ENCODE measurements at places on chromosomes 13 and 19.
A peak's percentile ranks its signal among the peaks of the same experiment; 100 is the strongest.

DNA sequence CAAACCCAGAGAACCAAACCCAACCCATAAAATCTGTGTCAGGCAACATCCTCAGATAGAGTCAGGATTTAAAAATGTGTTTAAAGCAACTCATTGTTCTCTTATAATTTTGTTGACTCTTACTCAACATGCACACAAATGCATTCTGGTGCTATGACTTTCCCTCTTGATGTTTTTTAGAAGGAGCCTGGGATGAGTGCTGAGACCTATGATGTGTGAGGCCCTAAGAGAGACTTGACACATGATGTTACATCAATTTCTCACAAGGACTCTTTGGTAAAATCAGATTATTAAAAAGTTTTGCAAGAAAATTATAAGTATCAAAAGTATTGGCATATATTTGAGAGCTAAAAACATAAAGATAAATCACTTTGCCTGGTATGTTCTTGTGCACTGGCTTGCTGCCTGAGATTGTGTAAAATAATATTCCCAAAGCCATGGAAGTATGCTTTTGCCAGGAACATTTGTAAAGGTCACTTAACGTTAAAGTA, 173.9 kb downstream of the DCLK1 start:
- DNase-seq: no peak

GRCh38 chr19:49916839-49917733, 11.9 kb upstream of the ATF5 start:
- DNase-seq: no peak

GRCh38 chr19:7137120-7137519, 67.6 kb downstream of the ZNF557 start:
- DNase-seq: no peak

GRCh38 chr19:48598996-48599700, 7.4 kb upstream of the SPACA4 start:
- DNase-seq: no peak

DNA sequence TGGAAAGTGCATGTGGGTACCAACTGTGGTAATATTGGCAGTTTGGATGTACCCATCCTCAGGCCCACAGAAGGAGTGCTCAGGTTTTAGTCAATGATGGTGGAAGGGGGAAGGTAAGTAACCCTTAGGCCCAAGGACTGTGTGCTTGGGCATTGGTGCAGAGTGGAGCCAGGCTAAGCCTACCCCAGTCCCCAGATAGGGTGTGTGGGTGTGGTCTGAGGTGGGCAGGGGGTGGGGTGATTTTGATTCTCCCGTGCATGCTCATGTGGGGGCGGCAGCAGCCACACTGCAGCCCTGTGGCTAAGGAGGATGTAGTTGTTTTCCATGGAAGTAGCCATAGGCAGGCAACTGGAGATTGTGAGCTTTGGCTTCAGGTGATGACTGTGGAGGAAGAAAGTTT, 2197.3 kb downstream of the PCDH9 start:
- no peak for DNase-seq

DNA sequence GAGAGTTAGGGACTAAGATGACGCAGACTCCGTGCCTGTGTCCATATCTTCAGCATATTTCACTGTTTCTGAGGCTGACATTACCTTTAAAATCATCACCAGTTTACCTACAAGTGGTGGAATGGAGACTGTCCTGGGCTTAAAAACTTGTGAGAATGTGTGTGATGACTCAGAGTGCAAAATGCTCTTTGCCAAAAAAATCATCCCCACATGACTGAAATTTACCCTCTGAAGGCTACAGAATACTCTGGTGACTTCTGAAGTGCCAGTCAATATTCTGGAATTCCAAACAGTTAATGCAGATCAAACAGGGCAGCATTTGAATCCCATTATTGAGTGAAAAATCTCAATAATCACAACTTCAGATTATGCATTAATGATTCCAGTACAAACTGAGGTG, 901.4 kb downstream of the EFNB2 start:
- DNase-seq: no peak

DNA sequence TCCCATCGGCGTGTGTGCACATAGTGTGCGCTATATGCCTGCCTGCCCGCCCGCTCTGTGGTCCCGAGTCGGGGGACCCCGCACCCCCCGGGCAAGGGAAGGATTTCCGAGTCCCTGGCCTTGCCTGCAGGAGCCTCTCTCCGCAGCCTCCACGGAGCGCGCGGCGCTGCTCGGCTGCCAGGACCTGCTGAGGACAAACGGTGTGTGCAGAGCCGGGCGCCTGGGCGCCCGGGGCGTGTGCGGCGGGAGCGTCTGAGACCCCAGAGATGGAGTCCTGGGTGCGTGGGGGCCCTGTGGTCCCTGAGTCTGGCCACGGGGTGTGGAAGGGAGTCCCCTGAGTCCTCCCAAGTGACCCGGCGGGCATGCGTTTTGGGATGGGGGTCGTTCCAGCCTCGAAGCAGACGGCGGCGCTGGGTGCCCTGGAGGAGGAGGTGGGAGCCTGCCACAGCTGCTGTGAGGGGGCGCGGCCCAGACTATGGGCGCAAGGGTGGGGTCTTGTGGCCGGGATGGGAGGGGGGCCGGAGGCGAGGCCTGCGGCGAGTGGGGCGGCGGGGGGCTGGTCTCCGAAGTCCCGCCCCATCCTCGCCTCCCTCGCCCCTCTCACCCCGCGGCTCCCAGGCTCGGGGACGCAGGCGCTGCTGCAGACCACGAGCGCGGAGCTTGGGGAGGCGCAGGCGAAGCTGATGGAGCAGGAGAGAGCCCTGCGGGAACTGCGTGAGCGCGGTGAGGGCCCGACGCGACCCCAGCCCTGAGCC, 25.3 kb downstream of the CLEC4M start:
- no peak for DNase-seq

DNA sequence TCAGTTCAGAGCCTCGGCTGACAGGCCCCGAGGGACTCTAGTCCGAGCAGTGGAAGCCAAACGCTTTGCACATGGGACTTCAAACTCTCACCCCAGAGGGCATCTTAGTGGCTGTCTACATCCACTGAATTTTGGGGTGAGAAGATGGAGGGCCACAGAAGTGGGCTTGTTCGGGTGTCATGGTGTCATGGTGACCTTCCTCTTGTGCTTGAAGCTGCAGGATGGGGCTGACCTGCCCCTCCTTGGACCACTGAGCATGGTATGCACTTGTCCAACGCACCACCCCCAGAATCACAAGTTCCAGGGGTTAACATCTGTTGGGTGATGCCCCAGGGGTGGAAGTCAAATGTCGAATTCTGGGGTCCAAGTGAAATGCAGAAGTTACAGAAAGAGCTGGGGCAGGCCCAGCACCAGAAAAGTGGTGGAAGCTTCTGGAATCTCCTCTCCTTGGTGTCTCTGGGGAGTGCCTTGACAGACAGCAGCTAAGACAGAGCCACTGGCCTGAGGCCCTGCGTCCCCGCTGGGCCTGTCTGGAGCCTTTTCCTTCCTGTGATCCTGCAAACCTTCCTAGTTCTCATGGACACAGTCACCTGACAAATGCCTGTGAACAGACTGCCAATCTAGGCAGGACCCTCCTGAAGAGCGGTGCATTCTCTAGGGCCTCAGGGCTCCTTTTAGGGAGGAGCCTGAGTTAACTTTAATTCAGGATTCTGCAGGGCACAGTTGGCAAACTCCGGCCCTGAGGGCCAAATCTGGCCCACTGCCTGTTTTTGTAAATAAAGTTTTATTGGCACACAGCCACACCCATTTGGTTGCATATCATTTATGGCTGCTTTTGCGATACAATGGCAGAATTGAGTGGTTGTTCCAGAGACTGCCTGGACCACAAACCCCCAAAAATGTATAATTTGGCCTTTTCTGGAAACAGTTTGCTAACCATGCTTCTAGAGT, 65.1 kb upstream of the RANBP3 start:
- no peak for DNase-seq

- DNase-seq: peak; percentile 64
These were observed 10.6 kb downstream of the ABHD17A start for GRCh38 chr19:1874554-1875185.

GRCh38 chr13:112793545-112794445, 104.0 kb downstream of the ATP11A start:
- DNase-seq: no peak

GRCh38 chr13:25840261-25840660, 211.6 kb downstream of the SHISA2 start:
- DNase-seq: no peak

DNA sequence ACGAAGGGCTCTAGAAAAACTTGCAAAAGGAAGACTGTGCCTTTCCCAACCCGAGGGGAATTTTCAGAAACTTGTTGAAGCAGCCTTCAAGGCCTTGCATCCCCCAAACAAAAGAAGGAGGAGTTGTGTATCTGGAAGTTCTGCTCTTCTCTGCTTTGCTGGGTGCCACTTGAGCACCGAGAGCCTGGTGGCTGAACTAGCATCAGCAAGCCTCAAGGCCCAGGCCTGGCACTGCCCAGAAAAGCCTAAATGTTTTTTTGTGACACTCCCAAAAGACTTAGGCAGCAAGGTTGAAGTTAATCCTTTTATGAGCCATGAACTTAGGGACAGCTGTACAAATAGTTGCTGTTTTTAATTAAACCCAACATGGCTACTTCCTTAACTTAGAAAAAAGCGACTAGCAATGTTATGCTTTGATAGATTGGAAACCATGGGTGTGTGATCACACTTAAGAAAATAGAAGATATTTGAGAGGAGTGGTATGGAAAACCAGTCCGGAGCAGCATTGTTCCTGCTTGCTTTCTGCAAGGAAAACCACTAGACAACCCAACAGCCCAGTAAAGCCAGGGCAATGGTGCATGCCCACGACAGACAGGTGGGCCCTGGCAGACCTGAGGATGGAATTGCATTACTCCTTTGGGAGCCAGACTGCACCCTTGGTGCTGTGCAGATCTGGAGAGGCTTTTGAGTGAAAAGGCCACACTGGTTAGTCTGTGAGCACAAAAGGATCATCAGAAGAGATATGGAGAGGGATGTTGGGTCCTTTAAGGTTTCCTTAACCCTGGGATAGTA, 788 bp upstream of the DLEU7 start:
- no peak for DNase-seq

GRCh38 chr13:48828962-48829411, 146.7 kb upstream of the FNDC3A start:
- DNase-seq: no peak

DNA sequence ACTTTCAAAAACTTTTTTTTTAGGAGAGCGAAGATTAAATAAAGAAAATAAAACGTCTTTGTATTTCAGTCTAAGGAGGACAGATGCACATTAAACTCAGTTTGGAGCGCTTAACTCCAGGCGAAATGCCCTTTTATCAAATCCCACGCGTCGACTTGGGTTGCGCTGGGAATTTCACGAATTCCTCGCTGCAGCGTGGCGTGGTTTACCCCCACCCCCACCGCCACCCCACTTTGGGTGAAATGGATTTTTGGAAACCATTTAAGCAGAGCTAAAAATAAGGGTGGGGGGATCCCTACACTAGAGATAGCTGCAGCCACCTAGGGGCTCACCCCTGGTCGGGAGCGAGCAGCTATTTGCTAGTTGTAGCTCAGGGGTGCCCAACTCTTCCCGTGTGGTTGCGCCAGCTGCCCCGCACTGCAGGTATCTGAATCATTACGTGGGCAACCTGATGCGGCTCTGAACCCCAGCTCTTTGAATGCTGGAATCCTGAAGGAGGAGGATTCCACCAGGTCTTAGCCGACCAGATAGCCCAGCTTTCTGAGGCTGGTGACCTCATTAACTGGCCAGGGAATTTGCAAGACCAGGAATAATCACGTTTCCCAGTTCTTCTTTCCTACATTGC, 6.5 kb upstream of the TSHZ3 start:
- no peak for DNase-seq

DNA sequence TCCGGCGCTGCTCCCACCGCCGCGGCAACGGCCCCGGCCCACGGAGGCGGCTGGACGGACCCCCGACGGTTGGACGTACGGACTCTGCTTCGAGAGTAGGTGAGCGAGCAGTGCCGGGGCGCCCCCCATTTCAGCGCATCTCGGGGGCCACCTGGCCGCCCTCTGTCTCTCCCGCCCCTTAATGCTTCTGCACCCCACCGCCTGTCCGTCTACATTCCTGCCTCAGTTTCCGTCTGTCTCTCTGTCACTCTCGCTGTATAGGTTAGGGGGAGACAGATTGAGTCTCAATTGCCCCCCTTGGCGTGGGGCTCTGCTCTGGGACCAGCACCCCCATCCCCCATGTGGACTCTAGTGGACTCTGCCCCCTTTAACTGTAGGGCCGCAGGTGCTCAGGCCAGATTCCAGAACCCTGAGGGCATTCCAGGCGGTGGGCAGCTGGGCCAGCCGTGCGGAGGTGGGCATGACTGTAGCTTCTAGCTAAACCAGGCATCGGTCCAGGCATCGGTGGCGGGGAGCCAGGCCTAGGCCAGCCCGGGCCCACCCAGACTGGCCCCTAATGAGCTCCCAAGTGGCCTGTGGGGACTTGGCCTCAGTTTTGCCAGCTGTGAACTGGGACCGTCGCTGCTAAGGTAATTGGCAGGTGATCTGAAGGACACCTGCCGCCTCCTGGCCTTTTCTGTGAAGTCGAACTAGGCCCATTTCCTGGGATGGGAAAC, 373 bp downstream of the TNFAIP8L1 start:
- DNase-seq: peak; percentile 9

- DNase-seq: no peak
These were observed 245.8 kb downstream of the LIG4 start for GRCh38 chr13:107969546-107969945.

DNA sequence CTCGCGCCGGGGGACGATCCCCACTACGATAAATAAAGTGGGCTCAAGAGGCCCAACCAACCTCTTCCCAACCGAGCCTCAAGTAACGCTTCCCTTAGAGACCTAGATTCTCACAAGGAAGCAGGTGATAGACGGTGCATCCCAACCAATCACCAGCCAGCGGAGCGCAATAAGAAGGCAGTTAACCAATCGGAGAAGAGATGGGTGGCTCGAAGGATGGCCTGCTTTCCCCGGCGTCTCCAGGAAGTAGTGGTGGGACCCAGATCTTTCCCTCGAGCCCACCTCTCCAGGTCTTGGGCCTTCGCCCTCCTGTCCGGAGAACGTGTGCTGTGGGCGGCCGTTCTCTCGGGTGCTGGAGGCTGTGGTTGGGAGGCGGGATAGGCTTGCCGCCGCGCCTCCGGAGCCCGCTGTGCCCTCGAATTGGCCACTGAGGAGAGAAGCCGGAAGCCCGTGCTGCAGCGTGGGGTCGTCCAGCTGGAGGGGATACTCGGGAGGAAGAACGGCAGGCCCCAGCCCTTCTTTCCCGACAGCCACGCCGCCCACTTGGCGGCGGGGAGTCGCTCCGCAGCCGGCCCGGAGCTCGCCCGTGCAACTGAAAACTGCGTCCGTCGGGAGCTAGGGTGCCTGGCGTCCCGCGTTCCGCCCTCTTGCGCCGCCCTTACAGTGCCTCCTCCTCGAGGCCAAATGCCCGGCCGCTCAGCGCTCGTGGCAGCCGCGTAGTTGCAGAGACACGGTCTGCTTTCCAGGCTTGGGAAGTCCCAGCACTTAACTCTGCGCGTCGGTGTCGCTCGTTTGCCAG, at the start of gene RNF6:
TSS of gene RNF6 (minus strand) at position 594 of the 799 bp plus-strand sequence. CDS start 2,665 bp downstream, outside the sequence.
- DNase-seq: peak; percentile 89

GRCh38 chr13:108408672-108409071, 139.2 kb downstream of the TNFSF13B start:
- DNase-seq: no peak

DNA sequence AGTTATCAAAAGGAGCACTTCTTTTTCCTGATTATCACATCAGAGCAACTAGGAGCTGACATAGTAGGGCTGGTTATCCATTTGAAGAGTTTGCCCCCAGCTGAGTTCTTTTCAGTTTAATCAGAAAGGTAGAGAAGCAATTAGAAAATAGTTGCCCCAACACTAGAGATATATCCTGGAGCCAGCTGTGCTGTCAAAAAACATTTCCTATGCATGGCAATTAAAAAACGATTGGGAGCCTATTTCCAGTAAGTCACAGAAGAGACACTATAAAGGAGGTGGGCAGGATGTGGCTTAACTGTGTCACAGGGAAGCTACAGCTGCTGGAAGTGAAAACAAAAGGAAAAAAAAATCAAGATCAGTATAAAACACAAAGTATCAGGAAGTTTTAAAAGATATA, 155.7 kb upstream of the SLITRK1 start:
- DNase-seq: no peak

Data from central memory CD4-positive, alpha-beta T cell (primary cell).